ENCODE measurements at places on chromosomes 16 and 17.
A peak's percentile ranks its signal among the peaks of the same experiment; 100 is the strongest.

- DNase-seq: no peak
Measured at GRCh38 chr16:19424478-19424877, 6.8 kb downstream of the TMC5 start.

DNA sequence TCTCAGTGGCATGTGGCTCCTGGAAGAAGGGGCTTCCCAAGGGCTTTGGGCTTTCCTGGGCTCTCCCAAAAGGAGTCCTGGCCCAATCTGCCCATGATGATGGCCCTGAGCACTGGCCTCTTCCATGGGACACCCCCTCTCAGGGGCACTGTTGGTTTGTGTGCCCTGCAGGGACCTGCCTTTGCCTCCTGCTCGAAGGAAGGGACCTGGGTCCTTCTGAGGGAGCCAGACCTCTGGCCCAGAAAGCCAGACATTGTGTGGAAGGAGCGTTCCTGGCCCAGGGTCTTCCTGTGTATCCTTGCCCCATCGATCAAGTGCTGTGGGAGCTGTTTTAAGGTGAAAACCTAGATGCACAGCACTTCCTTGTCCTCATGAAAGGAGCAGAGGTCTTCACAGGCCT lies 1689.3 kb downstream of the TP53TG3F start:
- DNase-seq: no peak

- no peak for DNase-seq
Measured at GRCh38 chr17:83193336-83194185, 114.2 kb downstream of the METRNL start.

- no peak for DNase-seq
Measured at GRCh38 chr17:73541111-73541510, 103.1 kb downstream of the SDK2 start.

- DNase-seq: no peak
Measured at GRCh38 chr16:80056324-80056723, 455.8 kb upstream of the MAF start.

- DNase-seq: no peak
Measured at GRCh38 chr16:50681021-50681885, at the start of gene SNX20. SNX20 (minus strand) TSS chr16:50681312; CDS start chr16:50677526, 3,786 bp downstream.

GRCh38 chr16:4726616-4727015 lies 7.5 kb downstream of the ANKS3 start:
- DNase-seq: no peak

DNA sequence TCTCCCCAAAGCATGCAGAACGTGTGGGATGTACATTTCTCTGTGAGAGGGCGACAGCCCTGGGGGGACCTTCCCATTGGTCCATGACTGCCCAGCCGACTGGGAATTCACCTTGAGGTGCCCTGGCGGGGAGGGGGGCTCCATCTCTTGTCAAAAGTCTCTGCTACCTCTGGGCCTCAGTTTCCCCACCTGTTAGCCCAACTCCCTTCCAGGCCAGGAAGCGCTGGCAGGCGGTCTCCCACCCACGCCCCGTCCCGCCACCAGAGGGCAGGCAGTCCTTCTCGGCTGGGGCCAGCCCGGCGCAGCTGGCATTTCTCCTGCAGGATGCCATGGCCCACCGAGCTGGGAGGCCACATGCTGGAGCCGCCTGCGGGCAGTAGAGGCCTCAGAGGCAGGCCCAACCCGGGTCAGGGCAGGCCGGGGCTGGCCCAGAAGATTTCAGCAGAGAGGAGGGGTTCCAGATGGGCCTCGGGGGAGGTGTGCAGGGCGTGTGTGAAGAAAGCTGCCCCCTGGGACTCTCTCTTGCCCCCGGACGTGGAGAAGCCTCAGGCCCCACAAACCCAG lies 16.6 kb downstream of the CD7 start:
- DNase-seq: peak; percentile 67

- DNase-seq: no peak
Measured at GRCh38 chr16:15616475-15617165, 26.3 kb downstream of the MARF1 start.

- no peak for DNase-seq
Measured at GRCh38 chr16:66521951-66522771, 27.8 kb downstream of the TK2 start.

DNA sequence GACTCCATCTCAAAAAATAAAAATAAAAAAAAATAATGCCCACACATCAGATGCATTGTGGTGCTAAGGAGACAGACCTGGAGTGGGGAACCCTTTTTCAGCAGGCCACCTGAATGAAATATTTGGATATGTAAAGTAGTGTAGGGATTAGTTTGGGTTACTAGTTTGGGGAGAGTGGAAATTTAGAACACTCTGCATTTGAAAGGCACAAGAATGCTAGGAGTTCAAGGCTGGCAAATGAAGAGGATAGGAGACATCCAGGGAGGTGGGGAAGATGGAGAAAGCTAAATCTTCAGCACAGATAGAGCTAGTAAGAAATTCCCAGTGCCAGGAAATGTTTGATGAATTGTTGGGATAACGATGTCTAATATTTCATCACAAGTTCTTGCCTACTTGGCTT lies 298.3 kb upstream of the ERCC4 start:
- no peak for DNase-seq

GRCh38 chr17:67995570-67996263 lies 552 bp downstream of the C17orf58 start:
- no peak for DNase-seq

- DNase-seq: no peak
Measured at GRCh38 chr17:37261286-37261685, 114.5 kb upstream of the C17orf78 start.

- DNase-seq: no peak
Measured at GRCh38 chr16:21590287-21590686, 9.1 kb upstream of the METTL9 start.

DNA sequence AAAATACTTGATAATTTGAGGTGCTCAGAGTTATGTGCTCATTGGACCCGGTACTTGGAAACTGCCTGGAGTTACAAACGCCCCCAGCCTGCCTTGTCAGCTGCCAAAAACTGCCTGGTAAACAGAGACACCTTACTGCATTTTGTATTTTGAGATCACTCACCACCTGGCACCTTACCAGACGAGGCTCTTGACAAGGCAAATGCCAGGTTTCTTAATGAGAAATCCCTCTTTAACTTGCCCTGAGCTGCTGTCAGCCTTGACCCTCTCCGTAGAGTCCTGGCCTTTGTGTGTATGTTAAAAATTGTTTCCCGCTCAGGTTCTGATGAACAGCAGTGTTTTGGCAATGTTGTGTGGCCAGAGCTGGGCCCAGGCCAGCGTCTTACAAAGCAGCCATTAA lies 28.8 kb downstream of the SYT17 start:
- no peak for DNase-seq

DNA sequence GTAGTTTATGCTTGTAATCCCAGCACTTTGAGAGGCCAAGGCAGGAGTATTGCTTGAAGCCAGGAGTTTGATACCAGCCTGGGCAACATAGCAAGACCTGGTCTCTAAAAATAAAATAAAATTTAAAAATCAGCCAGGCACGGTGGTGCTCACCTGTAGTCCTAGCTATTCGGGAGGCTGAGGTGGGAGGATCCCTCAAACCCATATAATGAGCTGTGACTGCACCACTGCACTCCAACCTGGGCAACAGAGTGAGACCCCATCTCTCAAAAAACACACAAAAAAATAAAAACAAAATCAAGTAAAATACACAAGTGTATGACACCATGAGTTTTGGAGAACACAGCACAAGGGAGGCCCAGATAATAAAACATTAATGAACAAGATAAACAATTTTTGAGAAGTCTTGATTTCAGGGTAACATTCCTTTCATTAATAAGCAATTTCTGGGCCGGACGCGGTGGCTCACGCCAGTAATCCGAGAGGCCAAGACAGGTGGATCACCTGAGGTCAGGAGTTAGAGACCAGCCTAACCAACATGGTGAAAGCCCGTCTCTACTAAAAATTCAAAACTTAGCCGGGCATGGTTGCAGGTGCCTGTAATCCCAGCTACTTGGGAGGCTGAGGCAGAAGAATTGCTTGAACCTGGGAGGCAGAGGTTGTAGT lies 17.9 kb downstream of the PRPSAP1 start:
- DNase-seq: no peak

- no peak for DNase-seq
Measured at GRCh38 chr17:71632328-71632727, 488.5 kb upstream of the SOX9 start.
